ENCODE measurements at places on chromosomes 2 and 18.
A peak's percentile ranks its signal among the peaks of the same experiment; 100 is the strongest.

- no peak for DNase-seq
Observed at GRCh38 chr2:231015478-231015877, 19.6 kb downstream of the SPATA3 start.

DNA sequence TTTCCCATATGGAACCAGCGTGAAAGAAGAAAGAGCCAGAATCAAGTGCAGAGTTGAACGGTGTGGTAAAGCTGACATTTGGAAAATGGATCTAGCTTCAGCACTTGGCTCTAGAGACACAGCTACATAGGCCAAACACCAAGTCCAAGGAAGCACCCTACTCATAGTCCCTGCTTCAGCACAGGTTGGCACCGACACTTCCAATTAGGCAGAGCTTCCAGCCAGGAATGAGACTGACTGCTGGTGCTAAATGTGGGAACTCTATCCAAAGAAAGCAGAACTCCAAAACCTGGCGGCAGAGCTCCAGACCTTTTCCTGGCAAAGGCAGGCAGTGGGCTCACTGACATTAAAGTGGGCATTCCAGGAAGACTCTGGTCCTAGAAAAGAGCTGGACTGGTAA, 125.4 kb upstream of the CTNNA2 start:
- no peak for DNase-seq

DNA sequence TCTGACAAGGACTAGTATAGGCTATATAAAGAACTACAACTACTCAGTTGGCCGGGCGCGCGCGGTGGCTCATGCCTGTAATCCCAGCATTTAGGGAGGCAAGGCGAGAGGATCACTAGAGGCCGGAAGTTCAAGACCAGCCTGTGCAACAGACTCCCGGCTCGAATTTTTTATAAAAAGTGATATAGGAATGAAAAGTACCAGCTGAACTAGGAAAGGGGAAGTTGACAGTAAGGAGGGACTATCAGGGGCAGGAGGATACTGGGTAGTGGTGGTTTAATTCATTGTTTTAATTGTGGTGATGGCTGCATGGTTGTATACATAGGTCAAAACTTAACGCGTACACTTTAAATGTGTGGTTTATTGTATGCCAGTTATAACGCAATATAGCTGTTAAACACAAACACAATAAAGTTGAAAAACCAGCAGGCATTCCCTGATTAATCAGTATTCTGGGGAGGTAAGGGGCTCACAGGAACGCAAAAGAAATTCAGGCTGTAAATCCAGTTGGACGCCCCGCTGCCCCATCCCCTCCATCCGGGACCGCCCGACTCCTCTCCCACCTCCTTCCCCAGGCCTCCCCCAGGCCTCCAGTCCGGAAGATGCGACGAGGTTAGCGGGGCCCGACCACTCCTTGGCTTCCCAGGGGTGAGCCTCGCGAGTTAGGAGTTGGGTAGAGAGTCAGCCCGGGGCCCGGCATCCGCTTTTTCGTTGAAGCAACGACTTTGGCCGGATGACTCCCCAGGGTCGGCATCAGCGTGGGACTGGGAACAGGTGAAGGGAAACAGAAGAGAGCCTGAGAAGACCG, 746 bp upstream of the POLR1B start:
- DNase-seq = peak; percentile 22

DNA sequence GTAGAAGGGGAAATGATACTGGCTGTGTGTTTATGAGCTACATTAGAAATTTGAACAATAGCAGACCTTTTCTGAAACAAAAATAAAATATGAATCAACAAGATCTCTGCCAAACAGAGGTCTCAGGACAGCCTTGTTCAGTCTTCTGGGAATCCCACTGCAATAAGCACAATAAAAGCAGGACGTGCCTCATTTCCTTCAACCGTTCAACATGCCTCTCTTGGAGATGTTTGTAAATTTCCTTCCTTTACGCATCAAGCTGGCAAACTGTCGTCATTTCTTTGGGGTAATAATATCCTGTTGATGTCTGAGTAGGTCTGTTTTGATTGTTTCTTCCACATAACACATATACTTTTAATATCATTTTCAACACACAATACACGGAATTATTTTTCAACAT, 77.2 kb downstream of the TCF4 start:
- no peak for DNase-seq

- DNase-seq = no peak
Observed at GRCh38 chr2:84121-84520, 37.8 kb upstream of the FAM110C start.

DNA sequence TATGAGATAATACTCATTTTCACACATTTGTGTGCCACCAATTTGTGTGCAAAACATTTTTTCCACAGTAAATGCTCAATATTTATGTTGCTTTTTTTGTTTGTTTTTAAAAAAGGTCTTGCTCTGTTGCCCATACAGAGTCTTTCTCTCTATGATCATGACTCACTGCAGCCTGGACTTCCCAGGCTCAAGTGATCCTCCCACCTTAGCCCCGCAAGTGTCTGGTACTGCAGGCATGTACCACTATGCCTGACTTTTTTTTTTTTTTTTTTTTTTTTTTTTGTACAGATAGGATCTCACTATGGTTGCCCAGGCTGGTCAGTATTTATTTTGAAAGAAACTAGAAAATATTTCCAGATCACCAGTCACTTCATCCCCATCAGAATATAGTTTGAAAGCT, 297.8 kb upstream of the GYPC start:
- no peak for DNase-seq

DNA sequence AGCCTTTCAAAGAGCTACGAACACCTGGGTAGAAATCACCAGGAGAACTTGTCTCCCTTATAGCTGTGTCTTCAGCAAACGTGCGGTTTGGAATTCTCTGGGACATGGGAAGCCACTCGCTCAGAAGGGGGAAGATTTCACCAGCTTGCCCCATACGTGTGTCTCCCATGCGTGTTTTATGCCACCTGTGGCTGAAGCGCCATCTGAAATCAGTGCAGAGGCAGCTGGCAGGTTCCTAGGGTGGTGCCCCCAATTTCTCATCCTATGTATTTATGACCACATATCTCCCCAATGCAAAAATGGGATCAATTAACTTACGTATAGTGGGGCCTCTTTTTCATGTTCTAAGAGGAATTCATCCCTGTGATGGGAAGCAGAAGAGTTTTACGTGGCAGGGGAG, 81.6 kb downstream of the TPO start:
- DNase-seq = no peak

DNA sequence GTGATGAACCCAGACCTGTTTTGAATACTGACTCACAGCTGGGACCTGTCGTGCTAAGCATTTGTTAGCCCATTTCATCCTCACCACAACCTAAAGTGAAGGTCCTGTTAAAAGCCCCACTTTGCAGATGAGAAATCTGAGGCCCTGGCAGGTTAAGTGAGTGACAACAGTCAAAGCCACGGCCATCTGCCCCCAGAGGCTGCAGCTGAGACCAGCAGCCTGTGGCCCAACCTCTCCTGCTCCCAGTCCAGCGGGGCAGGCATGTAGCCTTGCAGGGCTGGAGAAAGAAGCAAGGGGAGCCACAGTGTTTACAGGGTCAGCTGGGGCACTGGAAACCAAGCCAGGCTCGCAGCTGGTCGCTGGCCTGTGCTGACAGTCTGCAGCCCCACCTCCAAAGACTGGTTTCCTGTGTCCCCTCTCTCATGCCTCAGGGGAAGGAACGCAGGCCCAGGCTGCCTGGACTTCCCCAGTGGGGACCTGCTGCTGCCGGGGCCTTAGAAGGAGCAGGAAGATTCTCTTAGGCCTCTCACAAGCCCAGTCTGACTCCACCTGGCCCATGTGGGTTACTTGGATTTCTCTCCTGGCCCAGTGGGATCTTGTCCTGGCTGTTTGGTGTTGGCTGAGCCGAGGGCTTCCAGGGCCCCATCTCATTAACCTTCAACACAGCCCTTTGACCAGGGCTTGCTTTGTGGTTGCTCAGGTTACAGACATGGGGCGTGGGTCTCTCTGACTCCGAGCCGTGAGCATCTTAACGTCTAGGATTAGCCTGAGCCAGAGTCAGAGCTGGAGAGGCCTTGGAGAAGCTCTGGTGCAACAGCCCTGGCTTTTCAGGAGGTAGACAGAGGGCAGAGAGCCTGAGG, 1.7 kb downstream of the INPP5D start:
- no peak for DNase-seq

DNA sequence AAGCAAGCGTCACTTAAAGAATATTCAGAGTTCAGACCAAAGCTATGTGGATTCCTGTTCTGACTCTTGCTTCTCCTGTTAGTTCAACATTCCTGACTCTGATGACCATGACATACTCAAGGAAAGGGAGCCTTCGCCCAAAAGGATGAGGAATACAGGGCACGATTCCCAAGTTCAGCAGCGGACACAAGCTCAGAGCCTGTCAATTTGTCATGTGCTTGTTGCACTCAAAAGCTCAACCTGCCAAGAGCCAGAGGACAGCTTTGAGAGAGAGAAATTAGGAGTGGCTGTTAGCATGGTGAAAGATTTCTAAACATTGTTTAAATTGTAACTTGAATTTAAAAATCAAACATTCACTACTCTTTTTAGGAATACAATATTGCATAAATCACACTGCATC, 33.3 kb downstream of the APLF start:
- no peak for DNase-seq

GRCh38 chr2:162000431-162000830, 73.6 kb downstream of the DPP4 start:
- DNase-seq = no peak

DNA sequence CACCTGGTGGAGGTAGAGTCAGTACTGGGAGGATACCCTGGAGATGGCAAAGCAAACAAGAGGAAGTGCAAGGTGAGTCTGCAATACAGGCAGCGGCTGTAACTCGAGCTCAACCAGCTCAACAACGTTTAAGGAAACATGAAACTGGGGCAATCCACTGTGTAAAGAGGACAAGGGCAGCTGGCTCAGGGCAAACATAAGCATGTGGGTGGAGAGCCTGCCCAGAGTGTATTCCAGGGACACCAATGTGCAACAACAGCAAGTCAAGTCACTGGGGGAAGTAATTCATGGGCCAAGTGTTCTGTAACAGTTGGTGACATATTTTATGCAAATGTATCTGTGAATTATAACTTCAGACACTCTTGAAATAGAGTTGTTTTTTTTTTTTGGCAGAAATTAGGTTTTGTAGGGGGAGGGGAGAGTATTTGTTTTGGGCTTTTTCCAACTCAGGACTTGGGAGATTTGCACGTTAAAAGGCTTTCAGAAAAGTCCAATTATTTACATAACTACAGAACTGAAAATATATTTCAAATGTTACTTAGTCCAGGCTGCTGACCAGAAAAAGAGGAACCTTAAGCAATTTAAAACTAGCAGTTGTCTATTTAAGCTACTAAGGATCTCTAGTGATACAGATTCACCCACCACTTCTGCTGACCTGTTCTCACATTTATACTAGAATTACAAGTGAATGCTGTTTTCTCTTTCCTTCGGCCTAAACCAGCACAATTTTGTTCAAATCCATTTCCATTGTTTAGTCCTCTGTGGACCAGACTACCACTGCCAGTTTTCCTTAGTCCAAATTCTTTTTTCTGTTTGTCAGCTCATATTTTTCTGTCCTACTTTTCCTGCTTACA, 18.6 kb downstream of the NRXN1 start:
- DNase-seq = peak; percentile 87

- DNase-seq = no peak
Observed at GRCh38 chr2:206859330-206859739, 80.0 kb upstream of the CPO start.

- no peak for DNase-seq
Observed at GRCh38 chr18:50155406-50155805, 39.5 kb downstream of the MYO5B start.

DNA sequence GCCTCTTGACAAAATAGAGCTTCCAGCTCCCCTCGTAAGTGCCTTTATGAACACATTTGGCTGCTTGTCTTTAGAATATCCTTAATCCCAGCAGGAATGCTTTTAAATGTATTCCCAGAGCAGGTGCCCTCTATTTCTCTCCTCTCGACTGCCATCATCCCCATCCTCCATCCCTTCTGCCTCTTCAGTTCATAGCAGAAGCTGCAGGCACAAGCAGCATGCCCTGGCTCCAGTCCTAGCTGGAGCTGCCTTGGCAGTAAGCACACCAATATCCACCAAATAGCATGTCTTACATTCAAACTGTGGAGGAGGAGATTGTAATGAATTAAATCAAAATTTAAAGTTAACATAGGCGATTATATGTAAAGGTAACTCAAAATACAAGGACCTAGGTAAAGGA, 891.3 kb upstream of the SLC39A10 start:
- DNase-seq = no peak

- no peak for DNase-seq
Observed at GRCh38 chr2:108128249-108128648, 111.5 kb upstream of the SULT1C3 start.

- DNase-seq = no peak
Observed at GRCh38 chr2:99694331-99694730, 204.5 kb upstream of the REV1 start.

GRCh38 chr2:24918326-24919036, 1.6 kb downstream of the ADCY3 start:
- DNase-seq = no peak

GRCh38 chr2:191560411-191560980, 117.4 kb upstream of the NABP1 start:
- DNase-seq = no peak

GRCh38 chr18:41265047-41265446, 690.0 kb upstream of the PIK3C3 start:
- no peak for DNase-seq

GRCh38 chr2:188293601-188294351, 2.1 kb downstream of the GULP1 start:
- DNase-seq = no peak

GRCh38 chr18:8423051-8423557, 186.1 kb upstream of the RAB12 start:
- no peak for DNase-seq

GRCh38 chr2:163081754-163082153, 243.2 kb upstream of the KCNH7 start:
- no peak for DNase-seq

GRCh38 chr2:8324901-8325300, 357.0 kb upstream of the ID2 start:
- no peak for DNase-seq

- DNase-seq = no peak
Observed at GRCh38 chr18:58169472-58169871, 125.4 kb downstream of the NEDD4L start.

DNA sequence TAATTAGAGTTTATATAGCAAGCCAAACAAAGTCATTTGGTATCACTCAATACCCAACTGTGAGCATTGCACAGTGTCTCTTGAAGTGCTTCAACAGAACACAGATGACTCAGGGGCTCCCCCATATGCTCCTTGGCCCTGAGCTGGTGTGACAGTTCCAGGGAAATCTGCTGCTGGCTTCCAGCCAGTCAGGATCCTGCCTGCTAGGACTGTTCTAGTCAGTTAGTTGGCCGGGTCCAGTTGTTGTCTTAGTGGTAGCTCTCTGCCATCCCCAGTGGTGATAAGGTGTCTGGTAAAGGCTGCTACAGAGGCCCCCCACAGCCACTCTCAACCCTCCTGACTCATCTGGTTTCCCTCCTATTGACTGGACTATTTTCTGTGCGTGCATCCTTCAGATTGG, 100.3 kb downstream of the IRS1 start:
- no peak for DNase-seq

Measured in NCI-H2107 (cell line).